ENCODE measurements at places on chromosomes 12 and 14. TPM values are rescaled to one million over a fixed set of nuclear protein-coding genes. Genes with fewer than 3 reads are reported as not detected.

- no peak for DNase-seq
- no peaks in the 10 kb centered on the region for H3K4me1 ChIP-seq
- no peaks in the 10 kb centered on the region for H3K27me3 ChIP-seq
- no peak overlapping the region for H3K27ac ChIP-seq
These were observed 112.9 kb downstream of the C12orf42 start for GRCh38 chr12:103382736-103383346.

- peaks cover 43% of the 10 kb centered on the region for H3K4me1 ChIP-seq
- no peak overlapping the region for H3K4me3 ChIP-seq
- DNase-seq = no peak
- no peaks in the 10 kb centered on the region for H3K27me3 ChIP-seq
These were observed 1.6 kb upstream of the TNFRSF1A start for GRCh38 chr12:6343518-6343917.

GRCh38 chr14:59482541-59483331 lies 1.5 kb downstream of the L3HYPDH start:
- H3K27me3 ChIP-seq = no peaks in the 10 kb centered on the region
- H3K4me3 ChIP-seq = peak overlapping the region; percentile 93
- peaks cover 11% of the 10 kb centered on the region for H3K36me3 ChIP-seq
- H3K4me1 ChIP-seq = peaks cover 37% of the 10 kb centered on the region
- H3K27ac ChIP-seq = peak overlapping the region; percentile 95

The SERPINA10 gene
- total RNA-seq = 0.23 TPM

DNA sequence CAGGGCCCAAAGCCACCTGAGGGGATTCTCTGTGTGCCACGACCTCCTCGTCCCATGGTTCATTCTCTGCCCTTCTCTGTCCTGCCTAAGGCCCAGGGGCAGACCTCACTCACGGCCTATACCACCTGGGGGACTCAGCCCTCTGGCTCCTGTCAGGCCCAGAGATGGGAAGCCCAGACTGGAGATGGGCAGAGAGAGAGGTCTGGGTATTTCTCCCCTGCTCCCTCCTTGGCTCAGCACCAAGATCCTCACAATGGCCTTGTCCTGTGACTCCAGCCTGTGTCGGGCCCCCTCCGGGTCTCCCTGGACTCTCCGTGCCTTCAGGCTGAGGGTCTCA lies 46.9 kb upstream of the BCL11B start:
- H3K36me3 ChIP-seq = no peaks in the 10 kb centered on the region
- H3K27me3 ChIP-seq = no peaks in the 10 kb centered on the region
- DNase-seq = no peak
- no peak overlapping the region for H3K4me3 ChIP-seq
- H3K4me1 ChIP-seq = no peaks in the 10 kb centered on the region
- no peak overlapping the region for H3K27ac ChIP-seq

- H3K36me3 ChIP-seq = no peaks in the 10 kb centered on the region
- H3K27me3 ChIP-seq = no peaks in the 10 kb centered on the region
- no peak overlapping the region for H3K4me3 ChIP-seq
- no peak for DNase-seq
- H3K27ac ChIP-seq = peak overlapping the region; percentile 37
These were observed 100.4 kb downstream of the TMTC3 start for GRCh38 chr12:88242571-88242925.

The KRT2 gene
- not detected for total RNA-seq

DNA sequence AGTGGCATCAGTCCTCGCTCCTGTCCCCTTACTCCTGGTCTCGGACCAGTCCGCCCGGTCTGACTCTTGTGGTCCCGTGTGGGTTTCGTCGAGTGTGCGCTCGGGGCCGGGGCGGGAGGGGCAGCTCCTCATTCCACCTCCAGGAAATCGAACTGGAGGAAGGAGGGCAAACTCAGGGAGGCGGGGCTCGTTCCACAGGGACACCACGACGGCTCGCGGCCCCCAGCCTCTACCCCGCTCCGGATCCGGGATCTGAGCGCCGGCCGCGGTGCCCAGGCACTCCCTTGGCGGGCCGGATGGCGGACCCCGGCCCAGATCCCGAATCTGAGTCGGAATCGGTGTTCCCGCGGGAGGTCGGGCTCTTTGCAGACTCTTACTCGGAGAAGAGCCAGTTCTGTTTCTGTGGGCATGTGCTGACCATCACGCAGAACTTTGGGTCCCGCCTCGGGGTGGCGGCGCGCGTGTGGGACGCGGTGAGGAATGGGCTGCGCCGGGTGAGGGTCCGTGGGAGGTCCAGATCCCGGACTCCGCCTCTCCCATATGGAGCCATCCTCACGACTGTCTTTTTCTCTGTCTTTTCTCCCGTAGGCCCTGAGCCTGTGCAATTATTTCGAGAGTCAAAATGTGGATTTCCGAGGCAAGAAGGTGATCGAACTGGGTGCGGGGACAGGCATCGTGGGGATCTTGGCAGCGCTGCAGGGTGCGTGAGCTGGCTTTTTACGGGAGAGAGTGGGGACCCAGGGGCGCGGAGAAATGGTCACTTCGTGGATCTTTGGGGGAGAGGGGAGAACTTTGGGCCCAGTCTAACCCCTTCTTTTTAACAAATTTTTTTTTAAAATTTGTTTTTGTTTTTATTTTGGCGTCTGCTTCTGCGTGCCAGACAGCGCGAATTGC lies at the start of gene EEF1AKMT3:
Gene EEF1AKMT3 (plus strand): TSS at position 186 of the 894 bp plus-strand sequence. CDS start 111 bp downstream, at position 297.
- no peaks in the 10 kb centered on the region for H3K27me3 ChIP-seq
- peaks cover 19% of the 10 kb centered on the region for H3K4me1 ChIP-seq
- no peaks in the 10 kb centered on the region for H3K36me3 ChIP-seq
- peak; percentile 42 for DNase-seq
- H3K4me3 ChIP-seq = peak within 1 kb of the TSS; percentile 79

DNA sequence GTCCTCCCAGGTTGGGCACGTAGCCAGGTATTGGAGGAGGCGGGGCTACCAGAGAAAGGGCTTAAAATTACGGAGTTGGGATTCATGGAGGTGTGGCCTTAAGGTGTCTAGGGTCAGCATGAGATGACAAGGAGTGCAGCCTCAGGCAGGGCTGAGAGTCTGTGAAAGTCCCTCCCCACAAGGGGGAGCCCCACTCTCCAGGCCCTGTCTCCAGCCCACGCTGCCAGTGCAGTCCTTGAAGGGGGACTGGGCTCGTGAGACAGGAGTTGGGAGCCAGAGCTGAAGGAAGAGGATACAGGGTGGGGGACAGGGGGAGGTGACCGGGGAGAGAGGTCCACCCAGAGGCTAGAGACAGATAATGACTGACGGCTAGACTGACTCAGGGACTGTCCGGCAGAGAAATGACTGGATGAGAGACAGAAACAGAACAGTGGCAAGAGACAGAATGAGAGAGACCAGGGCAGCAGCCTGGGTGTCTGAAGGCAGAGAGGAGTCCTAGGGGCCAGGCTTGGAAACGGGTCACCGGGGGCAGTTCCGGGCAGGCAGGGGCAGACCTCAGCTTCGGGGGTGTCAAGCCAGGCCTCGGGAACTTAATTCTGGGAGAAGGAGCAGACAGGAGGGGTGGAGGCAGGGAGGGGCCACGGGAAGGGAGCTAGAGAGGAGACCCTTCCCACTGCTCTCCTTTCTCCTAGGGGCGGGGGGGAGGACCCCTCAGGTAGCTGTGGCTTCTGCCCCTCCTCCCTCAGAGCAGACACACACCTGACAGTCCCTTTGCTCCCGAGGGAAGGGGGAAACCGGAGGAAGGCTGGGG lies 970 bp downstream of the CDH24 start:
- H3K27me3 ChIP-seq = no peaks in the 10 kb centered on the region
- peak; percentile 29 for DNase-seq
- H3K4me3 ChIP-seq = peak overlapping the region; percentile 66
- H3K27ac ChIP-seq = no peak overlapping the region
- H3K4me1 ChIP-seq = peaks cover 8% of the 10 kb centered on the region

- H3K27ac ChIP-seq = no peak overlapping the region
- H3K4me1 ChIP-seq = no peaks in the 10 kb centered on the region
- no peaks in the 10 kb centered on the region for H3K36me3 ChIP-seq
- no peak overlapping the region for H3K4me3 ChIP-seq
- DNase-seq = no peak
These were observed 1795.5 kb upstream of the FLRT2 start for GRCh38 chr14:83734431-83734830.
